AG04450 (cell line): ENCODE measurements at places on chromosomes 6 and 20.

DNA sequence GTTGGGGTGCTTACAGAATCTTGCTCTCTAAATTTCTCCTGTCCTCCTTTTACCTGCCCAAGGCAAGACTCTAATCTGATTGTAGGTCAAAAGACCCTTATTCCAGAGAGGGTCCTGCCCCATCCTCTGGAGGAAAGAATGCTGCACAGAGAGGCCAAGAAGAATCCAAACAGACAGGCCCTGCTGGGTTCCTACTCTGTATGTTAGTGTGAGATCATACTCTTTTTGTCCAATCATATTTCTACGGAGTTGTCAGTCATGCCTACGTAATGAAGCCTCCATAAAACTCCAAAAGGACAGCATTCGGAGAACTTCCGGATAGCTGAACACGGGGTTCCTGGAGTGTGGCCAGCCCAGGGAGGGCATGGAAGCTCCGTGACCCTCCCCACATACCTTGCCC is 50.5 kb downstream of the VEGFA start:
- no peak for DNase-seq

DNA sequence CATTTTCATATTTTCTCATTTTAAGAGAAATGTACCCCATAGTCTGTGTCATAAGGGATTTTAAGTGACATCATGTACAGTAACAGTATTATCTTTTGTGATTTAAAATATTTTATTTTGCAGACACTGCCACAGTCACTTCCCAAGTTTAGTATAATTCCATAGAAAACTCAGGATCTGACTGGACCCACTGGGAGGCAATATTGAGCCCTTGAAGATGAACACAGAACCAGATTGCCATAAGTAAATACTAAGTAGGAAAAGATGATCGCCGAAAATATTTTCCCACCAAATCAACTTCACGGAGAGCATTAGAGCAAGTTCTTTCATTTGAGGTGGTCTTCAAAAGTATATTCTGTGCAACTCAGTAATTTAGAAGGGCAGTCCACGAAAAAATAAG is 17.6 kb upstream of the PKHD1 start:
- DNase-seq = no peak

DNA sequence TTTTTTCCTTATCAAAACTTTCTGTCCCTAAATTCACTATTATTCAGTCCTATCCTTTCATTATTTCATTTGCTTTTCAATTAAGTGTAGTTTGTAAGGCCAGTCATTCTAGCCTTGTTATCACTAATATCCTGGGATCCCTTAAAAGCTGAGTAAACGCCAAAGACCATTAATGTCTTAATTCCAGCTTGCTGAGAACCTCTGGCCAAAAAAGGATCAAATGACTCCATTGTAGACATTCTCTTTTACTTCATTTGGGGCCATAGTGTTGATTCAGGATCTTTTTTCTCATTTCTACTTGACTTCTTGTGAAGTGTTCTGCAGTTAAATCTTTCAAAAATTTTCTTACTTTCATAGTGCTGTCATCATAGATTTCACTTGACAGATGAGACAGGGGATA is 379.7 kb downstream of the LAMA2 start:
- no peak for DNase-seq

- no peak for DNase-seq
Measured at GRCh38 chr6:140744659-140745320, 1370.3 kb upstream of the CITED2 start.

DNA sequence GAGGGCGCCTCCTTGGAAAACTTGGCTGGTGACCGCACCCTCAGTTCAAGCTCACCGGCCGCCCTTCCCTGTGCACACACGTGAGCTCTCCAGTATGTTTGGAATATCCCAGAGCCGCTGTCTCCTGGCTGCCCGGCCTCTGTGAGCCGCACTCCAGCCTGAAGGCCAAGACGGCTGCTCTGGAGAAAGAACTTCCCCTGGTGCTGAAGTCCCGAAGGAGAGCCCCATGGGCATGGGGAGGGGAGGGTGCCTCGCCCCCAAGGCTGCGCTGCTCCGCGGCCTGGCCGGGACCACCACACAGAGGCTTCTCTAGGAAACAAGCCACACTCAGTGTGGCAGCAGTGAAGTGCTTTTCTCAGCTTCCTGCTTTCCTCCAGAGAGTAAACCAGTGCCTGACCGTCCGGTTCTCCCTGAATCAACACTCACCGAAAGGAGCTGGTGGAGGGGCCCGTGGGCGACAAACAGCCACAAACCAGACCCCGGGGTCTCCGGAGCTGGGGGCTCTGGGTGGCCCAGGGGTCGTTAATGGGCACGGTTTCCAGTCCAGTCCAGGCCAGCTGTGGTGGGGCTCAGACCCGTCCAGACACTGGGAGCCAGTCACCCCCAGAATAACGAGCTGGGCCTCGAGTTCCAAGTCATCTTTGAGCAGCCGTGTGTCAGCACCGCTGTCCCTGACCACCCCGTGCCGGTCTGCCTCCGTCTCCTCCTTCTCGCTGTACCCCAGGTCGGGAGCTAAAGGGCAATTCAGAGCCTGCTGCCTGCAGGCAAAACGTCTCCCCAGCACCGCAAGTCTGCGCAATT is 87.4 kb upstream of the BHLHE23 start:
- DNase-seq = no peak

GRCh38 chr6:158544428-158544827 is 15.5 kb upstream of the TMEM181 start:
- no peak for DNase-seq
